ENCODE measurements at places on chromosomes 16 and 17.

GRCh38 chr17:41728056-41728455 lies 6.4 kb downstream of the HAP1 start:
- DNase-seq, result no peak

DNA sequence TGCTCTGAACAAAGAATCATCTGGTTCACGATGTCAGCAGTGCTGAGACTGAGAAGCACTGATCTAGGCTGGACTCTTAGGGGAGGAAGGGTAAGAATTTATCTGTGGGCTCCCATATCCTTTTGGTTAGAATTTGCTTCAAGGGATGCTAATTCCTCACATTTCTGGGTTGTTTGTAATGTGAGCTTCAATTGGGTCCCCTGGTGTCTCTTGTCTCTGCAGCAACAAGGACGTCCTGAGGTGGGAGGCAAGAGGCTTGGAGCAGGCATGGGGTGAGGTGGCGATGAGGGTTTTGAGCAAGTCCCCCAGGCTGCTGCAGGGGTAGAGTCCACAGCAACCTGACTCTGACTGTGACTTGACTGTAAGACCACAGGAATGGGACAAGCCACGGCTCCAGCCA lies 213.8 kb upstream of the NLRP1 start:
- DNase-seq, result no peak

- no peak for DNase-seq
Measured at GRCh38 chr16:48187779-48188178, 32.0 kb upstream of the ABCC12 start.

- DNase-seq, result no peak
Measured at GRCh38 chr16:53378138-53378537, 56.1 kb upstream of the RBL2 start.

DNA sequence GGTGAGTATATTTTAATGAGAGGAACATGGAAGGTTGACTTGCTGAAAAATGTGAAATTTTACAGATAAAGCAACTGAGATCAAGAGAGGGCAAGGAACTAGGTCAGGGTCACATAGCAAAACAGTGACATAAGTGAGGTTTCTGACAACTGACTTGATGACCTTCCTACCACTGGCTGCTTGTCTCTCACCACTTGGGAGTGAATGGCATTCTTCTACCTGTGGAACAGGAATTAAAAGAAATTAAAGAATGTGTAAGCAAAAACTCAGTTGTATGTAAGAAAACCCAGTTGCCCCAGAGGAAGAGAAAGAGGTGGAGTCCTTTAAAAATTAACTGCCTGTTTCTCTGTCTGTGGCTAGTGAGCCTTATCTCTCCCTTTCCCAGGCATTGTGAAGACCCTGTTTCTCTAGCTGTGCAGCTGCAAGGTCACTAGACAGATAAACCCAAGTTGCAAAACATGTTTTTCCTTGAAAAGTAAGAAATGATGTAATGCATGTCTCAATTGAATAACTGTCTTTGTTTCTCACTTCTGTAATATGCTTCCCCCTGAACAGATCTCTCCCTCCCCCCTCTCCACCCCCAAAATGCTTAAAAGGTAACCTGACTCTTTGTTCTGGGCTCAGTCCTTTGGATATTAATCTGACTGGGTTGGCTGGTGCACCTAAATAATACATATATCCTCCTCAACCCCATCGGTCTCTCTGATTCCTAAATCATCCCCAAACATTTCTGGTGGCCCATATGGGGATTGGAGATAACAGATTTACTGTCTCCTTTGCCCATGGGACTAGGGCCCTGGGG lies 23.4 kb downstream of the ACSM1 start:
- DNase-seq, result peak; percentile 1

GRCh38 chr17:77392376-77393273 lies 251.9 kb downstream of the SEC14L1 start:
- no peak for DNase-seq

DNA sequence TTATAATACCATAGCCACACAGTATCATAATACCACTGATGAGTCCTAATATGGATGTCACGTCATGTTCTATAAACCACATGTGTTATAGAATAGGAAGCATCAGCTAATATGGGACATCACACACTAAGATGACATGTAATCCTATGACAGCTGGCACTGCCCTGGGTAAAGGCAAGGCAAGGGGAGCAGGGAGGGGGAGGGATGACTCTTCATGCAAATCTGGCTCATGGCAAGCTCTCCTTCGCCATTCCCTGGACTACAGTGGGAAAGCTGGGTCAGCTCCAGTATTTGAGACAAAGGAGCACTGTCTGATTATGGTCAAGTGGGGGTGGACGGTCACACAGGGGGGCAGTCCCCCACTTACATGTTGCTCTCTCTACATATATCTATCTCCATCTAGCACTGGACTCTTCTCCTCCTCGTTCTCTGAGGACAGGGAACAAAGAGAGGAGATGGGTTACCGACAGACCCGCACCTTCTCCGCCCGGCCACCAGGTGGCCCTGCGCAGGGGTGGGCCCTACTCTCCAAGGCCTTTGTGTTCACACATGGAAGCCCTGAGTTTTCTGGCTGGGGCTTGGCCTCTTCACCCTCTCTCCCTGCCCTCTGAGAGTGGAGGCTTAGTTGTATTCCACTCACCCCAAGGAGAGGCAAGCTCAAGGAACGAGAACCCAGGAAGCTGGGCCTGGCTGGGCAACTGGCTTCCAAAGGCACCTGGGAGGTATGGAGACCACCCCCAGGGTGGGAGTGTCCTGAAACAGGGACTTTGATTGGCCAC lies 23.4 kb upstream of the MPO start:
- peak; percentile 65 for DNase-seq

DNA sequence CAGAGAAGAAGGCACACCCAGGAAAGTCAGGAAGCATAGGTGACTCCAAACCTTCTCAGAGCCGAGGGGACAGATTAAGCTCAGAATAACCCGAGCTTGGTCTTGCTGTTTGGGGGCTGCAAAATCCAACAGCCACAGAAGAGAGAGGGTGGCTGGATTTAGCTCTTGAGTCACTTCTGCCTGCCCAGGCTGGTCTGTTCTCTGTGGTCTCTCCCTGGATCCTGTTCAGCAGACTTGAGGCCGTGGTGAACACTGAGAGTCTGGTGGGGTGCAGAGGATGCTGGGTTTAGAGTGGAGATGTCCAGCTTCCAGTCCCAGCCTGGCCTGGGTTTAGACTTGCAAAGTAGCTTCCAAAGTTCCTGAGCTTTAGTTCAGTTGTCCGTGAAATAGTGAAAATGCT lies 8.8 kb downstream of the SLC26A11 start:
- DNase-seq, result no peak

DNA sequence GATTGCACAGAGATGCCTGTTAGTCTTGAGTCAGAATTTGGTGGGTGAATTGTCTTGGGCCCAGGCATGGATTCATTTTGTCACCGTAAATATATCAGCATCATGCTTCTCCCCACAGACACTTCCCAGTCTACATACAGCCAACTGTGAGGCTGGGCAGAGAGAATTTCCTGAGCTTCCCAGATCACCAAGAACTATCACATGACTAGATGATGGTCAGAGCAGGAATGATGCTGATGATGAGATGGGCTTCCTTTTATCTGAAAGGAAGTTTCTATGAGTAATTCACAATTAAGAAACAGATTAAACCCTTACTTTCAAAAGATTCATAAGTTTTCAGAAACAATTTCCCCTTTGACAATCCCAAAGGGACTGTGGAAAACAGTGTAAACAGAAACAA lies 323 bp upstream of the KRTAP9-9 start:
- DNase-seq, result no peak

DNA sequence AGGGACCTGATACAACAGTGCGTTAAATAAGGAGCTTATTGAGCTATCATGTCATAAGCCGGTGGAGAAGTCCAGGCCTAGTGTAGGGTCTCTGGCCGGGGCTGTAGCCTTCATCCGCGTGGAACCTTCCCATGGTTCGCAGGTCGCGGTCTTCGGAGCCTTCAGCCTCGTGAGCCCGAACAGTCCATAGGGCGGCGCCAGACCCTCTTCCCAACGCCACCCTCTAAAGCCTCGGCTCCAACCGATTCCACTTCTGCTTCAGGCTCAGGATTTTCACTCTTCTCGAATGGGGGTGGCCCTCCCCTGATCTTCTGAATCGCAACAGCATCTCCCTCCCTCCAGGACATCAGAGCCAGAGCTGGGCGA lies 10.3 kb upstream of the BRCA1 start:
- DNase-seq, result no peak

GRCh38 chr16:52872731-52873130 lies 180.0 kb downstream of the CHD9NB start:
- no peak for DNase-seq

GRCh38 chr17:55996826-55997225 lies 156.4 kb upstream of the ANKFN1 start:
- no peak for DNase-seq

DNA sequence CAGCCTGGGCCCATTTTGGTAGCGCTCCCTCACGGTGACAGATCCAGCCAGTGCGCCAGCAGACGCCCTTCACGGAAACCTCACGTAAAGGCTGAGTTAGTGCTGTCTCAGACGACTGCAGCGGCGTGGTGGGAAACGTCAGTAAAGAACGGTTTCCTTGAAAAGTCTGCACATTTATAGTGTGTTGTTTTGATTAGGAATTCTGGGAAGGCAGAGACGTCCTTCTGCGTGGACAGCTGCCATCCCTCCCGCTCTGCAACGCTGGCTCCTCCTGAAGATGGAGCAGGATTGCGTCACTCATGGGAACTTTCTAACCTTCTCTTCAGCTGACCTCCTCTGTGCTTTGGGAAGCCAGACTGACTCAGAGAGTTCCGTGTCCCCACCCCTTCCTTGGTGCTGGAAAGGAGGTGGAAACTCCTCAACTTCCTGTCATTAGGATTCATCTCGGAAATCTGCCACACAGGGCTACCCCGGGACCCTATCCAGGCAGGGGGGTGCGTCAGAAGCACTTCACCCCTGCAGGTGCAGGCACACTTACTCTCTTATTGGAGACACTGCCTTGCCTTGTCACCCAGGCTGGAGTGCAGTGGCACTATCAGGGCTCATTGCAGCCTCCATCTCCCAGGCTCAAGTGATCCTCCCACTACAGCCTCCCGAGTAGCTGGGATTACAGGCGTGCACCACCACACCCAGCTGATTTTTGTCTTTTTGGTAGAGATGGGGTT lies 24.3 kb upstream of the CRISPLD2 start:
- no peak for DNase-seq

GRCh38 chr16:49011901-49012300 lies 269.7 kb downstream of the CBLN1 start:
- no peak for DNase-seq

DNA sequence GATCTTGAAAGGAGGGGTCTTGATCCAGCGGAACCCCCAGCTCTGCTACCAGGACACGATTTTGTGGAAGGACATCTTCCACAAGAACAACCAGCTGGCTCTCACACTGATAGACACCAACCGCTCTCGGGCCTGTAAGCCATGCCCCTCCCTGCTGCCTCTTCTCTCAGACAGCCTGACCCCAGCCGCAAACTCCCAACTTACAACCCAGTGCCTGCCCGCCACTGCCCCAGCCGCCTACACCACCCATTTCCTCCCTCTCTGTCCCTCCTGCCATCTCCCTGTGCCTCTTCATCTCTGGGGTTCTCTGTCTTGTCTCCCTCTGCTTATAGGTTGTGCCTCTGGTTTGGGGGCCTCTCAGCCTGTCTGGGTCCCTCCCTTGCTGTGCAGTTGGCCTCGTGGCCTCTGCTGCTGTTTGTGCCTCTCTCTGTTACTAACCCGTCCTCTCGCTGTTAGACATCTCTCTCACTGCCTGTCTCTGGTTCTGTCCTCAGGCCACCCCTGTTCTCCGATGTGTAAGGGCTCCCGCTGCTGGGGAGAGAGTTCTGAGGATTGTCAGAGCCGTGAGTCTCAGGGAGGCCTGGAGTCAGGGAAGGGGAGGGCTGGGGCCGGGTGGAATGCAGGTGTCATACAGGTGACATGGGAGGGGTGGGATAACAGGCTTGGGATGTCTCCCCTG lies 9.6 kb downstream of the ERBB2 start:
- no peak for DNase-seq

GRCh38 chr17:65204001-65204400 lies 66.8 kb downstream of the RGS9 start:
- no peak for DNase-seq

- no peak for DNase-seq
Measured at GRCh38 chr16:23052221-23052620, 97.0 kb downstream of the USP31 start.

DNA sequence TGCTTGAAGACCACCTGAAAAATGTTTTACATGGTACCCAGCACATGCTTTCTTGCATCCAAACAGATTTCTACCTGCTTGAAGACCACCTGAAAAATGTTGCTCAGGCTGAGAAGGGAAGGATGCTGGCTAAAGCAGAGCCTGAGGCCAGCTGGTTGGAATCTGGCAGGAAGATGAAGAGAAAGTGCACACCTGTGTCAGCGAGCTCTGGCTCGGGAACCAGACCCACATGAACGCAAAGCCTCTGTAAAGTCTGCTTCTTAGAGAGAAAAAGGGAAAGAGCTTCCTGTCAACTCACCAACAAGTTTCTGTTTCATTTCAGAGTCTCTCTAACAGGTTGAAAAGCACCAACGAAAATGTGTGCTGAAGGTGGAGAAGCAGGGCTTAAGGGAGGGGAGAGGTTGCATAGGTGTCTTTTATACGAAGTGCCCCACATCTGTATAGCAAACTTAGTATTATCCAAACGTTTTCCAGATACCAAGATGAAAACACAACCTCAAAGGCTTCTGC lies 226.0 kb downstream of the TOX3 start:
- no peak for DNase-seq

DNA sequence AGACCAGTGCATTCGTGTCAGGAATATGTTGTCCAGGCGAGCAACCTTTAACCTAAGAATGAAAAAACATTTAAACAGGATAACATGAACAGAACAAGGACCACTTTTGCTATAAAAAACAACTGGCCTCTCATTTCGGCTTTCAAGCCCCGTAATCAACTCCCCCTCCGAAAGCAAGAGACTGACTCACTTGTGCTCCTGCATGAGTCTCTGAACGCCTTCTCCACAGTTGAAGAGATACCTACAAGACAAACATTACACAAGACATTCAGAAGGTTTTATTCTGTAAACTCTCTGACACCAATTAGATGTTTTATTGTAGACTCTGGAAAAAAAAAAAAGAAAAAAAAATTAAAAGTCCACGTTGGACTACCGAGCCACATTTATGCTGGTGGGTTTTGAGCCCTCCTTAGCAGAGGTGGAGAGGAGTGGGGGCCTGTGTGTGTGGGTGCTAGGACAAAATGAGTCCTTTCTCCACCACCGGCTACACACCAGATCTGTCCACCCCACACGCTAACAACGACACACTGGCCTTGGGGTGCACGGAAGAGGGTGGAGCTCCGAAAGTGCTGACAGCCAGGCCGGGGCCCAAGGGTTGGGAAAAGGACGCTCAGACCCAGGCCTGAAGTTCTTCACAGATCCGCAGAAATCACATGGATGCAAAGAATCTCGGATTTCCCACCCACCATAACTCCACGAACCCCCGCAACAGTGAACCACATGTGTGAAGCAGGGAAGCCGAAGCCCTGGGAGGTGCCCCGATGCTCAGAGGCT lies 759 bp downstream of the ELAC2 start:
- DNase-seq, result no peak

- DNase-seq, result no peak
Measured at GRCh38 chr17:81120149-81120484, 45.2 kb upstream of the PVALEF start.

Data from CD4-positive, alpha-beta T cell treated with Interferon gamma for 1 hour (primary cell).